ENCODE measurements at places on chromosomes 4 and X.

DNA sequence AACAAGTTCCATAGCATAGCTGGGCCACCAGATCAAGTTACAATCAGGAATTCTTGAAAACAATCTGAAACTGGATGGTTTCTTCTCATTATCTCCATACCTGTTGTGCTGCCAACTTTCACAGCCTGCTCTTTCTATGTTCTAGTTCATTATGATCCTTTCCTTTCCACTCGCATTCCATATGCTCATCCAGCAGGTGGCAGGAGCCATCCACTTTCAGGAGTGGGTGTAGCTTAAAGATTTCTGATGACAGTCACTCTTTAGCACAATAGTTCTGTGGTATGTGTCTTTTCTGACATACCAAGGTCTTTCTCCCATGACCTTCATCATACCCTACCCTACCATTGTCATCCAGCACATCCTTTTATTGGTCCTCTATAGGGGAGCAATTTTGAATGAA is 46.4 kb downstream of the PAGE2 start:
- peak; percentile 76 for DNase-seq

DNA sequence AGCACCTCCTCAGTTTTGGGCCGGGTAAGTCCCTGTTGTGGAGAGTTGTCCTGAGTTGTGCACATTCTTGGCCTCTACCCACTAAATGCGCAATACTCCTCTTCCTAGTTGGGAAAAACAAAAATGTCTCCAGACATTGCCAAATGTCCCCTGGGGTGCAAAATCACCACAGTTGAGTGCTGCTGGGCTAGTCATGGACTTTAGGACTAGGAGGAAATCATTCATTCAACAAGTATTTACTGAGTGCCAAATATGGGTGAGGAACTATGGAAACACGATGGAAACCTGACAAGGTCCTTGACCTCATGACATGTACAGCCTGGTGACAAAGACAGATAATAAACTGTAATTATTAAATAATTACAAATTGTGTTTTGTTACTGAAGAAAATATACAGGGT is 71.6 kb downstream of the STX18 start:
- DNase-seq, result no peak

DNA sequence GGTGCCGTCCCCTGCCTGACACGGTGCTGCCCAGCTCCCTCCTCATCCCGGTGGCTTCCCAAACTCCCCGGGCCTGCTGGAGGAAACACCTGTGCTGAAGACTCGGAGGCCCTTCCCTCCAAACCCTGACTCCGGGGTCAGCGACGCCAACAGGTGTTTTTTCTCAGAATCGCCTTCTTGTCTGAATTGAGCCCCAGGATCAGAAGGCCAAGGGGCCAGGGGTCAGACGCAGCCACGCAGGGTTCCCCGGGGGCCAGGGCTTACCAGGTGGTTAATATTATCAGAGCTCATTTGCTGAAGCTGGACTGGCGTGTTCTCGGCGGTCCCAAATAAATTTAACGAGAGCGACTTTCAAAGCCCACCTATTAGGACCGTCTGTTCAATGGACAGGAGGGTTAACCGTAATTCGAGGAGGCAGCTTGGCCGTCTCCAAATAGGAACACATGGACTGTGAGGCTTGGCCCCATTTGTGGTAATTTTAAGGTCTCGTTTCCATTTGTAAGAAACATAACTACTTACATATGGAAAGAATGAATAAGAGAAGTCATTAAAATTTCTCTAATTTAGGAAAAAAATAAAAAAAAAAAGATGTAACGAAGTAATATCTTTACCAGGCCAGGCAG is 239.3 kb downstream of the CRLF2 start:
- no peak for DNase-seq

GRCh38 chr4:4424499-4425115 is 37.7 kb downstream of the NSG1 start:
- no peak for DNase-seq

DNA sequence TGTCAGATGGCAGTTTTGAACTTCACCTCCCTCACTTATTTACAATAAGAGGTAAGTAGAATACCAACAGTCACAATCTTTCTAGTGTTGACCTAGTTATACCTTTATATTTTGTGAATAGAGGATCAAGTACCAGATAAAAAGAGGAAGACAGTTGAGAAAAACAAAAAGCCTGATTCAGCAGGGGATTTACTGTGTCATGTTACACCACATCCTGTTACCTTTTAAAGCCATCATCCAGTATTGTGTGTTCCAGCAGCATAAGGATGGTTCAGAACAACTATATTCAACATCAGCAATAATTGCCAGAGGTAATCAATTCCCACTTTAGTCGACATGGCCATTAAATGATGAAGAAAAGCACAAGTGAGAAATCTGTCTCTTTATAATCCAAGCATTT is 21.3 kb upstream of the CXCL6 start:
- DNase-seq, result peak; percentile 71

DNA sequence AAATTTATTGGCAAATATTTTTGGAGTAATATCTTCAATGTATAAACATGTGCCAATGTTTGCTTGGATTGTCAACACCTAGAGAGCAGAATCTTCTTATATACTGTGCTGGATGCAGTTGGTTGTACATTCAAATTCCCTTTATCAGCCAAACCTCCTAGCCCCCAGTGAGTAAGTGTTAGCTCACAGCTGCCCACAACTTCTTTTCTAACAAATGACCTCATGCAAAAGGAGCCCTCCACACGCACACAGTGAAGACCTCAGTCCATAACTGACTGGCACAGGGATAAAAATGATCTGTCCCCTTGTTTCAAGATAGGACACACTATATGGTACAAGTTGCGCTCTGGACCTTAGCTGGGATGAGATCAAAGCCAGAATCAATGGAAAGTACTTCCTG is 458.0 kb upstream of the NWD2 start:
- DNase-seq, result no peak

DNA sequence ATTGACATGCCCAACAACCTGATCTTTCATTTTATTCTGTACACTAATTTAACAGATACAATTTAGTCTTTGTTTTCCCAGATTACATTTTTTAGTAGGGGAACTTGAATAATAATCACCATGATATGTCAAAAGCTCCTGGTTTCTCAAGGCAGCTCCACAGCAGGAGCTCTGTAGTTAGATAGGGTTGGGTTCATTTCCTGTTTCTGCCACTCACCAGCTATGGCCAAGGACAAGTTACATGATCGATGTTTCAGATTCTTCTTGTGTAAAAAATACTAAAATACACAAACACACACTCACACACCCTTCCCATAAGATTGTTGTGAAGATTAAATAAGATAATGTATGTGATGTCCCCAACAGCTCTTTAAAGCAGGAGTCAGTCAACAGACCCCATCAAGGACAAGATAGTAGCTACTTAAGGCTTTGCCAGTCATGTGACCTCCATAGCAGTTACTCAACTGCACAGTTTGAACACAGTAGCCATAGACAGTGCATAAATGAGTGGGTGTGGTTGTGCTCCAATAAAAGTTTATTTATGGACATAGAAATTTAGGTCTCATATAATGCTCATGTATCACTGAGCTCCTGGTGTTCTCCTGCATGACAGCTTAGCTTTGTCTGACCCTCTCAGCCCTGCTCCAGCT is 18.4 kb downstream of the GUCY1A1 start:
- no peak for DNase-seq

DNA sequence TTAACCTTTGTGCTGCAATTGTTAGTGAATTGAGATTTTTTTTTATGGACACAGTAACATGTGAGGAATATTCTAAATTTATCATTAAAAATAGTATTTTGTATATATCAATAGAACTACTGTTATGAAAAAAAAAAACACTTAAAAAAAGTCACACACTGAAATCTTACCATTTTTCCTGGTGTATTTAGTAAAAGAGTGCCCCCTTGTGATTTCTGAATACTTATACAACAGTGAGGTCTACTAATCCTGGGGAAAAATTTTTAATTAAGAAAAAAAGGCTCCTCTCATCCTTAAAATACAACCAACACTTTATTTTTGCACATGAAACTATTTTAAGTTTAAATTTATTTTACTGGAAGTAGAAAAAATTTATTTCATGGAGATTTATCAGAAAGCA is 56.4 kb upstream of the SPOCK3 start:
- DNase-seq, result peak; percentile 73

DNA sequence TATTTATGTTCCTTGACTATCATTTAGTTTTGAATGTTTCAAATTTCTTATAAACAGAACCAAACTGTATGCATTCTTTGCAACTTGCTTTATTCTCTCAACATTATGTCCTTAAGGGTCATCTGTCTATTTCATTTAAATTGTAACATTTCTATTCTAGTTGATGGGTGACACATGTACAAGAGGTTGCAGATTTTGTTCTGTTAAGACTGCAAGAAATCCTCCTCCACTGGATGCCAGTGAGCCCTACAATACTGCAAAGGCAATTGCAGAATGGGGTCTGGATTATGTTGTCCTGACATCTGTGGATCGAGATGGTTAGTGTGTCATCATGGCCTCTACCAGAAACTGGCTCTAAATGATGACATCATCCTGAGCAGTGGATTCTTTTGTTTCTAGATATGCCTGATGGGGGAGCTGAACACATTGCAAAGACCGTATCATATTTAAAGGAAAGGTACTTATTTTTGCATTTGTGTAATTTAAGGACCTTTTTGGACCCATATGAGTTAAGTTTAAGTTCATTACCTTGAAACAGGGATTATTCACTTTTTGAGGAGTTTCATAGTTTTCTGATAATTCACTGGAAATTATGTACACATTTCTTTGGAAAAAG is 6.1 kb downstream of the LIAS start:
- DNase-seq, result peak; percentile 85

DNA sequence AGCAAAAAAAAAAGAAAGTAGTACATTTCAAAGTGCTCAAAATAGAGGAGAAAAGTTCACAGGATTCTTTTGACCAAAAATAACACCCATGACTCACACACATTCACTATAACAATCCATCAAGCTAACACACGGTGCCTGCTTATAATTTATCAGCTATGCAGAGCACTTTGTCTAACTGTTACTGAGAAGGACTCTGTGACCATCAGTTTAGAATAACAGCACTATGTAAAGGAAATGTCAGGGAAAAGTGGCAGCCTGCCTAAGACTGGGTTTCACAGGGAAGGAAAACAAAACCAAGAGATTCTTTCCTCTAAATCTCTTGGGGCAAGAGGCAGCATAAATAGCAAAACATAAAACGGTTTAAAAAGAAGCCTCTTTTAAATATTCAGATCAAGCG is 54.8 kb downstream of the CCDC149 start:
- DNase-seq, result no peak

- DNase-seq, result peak; percentile 82
Measured at GRCh38 chr4:93842601-93843252, 14.2 kb downstream of the ATOH1 start.

DNA sequence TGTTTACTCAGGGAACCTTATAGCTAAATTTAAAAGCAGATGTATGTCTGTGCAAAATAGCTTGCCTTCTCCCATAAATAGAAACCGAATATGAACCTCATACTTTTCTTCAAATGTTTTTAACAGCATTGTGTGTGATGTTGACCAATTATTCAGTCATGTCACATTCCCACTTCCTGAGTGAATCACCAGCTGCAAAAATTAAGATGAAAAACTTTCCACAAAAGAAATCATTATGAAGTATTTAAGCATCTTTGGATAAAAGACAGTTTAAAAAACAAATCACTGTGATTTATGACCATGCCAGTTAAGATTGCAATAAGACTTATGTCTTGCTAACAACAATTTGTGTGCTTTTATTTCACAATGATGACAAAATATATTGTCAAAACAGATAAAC is 220.1 kb downstream of the PDGFC start:
- DNase-seq, result no peak

DNA sequence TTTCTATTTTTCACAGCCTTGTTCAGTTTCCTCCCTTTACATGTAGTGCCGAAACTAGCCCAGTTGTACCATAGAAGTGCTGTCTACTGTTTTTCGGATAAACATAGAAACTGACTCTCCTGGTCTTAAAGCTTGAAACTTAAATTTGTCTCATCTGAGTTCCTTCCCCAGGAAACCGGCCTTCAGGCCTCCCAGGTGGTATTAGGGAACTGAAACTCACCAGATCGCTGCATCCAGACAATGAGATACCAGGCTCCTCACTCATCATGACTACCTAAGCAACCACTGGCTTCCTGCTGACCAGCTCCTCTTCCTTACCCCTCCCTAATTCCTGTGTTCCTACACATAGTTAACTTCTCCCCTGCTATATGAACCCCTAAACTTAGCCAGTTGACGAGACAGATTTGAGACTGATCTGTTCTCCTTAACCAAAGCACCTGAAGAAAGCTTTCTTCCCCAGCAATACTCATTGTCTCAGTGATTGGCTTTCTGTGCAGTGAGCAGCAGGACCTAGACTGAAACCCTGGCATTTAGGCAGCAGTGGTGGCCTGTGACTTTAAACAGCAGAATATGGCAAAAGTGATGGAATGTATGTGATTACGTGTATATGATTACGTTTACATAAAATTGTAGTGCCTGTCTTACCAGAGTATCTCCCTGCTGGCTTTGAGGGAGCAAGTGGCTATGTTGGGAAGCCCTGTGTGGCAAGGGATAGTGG is 959.1 kb upstream of the LCORL start:
- no peak for DNase-seq

DNA sequence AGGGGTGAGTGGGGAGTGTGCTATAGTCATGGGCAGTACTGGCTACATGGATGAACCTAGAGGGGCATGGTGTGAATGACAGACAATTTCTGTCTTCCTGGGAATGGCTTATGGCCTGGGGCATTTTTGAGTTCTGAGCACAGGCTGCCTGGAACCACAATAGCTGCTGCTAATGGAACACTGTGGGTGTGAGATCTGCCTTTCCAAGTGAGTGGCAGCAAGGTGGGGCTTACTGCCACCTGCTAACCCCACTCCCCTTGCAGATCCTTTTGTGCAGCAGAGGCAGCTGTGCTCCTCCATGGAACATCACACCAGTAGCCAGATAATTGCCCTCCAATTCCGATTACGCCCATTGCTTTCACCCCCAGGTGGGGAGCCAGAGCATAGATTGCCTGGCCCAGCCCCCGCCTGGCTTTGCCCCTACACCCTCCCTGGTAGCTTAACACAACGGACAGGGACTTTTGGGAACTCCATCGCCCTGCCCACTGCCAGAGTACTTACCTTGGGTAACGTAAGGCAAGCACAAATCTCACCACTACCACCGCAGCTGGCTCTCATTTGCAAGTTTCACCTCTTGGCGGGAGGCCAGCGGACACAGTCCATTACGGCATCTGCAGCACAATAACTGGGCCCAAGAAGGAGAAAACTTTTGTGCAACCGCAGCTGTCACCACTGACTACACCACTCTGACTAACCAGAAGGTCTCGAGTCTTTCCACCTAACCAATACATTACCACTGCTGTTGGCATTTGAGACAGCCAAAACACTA is 421.2 kb upstream of the NWD2 start:
- no peak for DNase-seq

DNA sequence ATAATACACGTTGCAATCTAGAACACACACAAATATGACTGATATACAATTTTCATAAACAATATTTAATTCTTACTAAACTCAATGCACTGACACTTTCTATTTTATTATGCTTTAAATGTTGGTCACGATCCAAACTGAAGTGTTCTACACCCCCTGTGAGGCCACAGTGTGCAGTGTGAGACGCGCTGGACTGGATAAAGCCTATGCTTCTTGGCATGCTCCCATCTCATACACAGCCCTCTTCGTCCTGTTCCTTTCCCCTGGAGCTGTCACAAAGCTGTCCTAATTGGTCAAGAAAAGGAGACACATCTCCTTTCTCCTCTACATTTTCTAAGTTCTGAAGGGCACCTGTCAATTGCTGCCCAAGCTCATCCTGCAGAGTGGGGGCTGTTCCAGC is 72.0 kb downstream of the SCD5 start:
- DNase-seq, result no peak

All from DMS53 (cell line).